ENCODE measurements at places on chromosomes 12 and 14.

DNA sequence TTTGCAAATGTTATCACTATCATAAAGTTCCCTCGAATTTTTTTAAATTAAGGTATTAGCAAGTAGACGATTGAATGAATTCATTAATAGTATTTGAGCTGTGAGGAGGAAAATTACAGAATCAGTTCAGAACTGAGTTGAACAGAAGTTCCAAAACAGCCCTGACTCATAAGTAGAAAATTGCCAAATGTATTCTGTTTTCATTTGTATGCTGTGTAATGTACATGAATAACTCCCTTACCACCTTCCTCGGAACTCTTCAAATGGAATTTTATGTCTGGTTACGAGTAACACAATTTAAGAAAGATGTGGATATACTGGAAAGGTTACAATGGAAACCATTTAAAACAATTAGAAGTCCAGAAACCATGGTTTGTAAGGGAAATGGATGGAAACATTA lies 283.3 kb upstream of the FAR2 start:
- no peak for DNase-seq

DNA sequence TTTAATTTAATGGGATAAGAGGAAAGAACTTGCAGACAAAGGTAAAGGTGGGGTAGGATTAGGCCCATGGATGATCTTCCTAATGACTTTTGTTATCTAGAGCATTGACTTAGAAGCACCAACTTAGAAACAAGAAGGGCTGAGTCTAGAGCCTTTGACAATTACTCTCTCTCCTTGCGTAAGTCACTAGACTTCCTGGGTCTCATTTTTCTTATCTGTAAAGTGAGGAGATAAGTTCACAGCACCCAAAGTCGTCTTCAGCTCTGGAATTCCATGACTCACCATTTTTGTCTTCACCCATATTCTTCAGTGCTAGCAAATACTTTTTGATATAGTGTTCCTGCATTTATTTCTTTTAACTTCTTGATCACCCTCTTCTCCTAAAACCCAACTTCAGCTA lies 75.7 kb downstream of the SSPN start:
- DNase-seq: no peak

DNA sequence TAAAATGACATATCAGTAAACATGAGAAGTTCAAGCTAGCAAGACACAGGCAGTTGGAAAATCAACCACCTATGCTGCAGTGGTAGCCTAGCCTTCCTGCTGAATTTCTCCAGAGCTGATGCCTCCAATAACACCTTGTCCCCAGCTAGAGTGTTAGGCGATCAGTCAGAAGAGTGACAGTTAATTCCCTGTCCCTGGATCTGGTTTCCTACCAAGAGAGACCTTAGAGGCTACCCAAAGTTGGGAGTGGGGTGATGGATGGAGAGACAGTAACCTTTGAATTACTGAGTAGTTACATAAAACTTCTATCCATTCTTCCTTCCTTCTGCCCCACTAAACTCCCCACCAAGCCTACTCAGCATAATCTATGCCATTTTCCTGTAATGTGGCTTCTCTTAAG lies 1.9 kb upstream of the ANO2 start:
- no peak for DNase-seq

GRCh38 chr12:1882405-1882804 lies 36.0 kb downstream of the CACNA2D4 start:
- DNase-seq: no peak

DNA sequence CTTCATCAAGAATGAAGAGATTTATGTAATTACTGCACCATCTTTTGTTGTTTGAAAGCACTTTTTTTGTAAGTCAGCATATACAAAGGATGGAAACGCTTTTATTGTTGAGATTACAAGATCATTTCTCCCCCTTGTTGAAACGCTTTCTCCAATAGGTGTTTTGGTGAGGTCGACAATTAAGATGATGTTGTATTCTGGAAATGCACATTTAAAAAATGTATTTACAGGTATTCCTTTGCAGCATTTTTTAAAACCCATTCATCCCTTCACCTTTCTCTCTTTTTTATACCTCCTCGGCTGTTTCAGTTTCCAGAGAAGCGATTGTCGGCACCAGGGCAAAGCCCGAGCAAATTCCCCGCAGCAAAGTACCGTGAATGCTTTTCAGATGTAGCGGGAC lies 499.9 kb downstream of the VRK1 start:
- DNase-seq: no peak

GRCh38 chr14:92922883-92923743 lies at the start of gene CHGA:
TSS of gene CHGA (plus strand) at chr14:92923150. CDS start at chr14:92923360, 210 bp downstream.
- no peak for DNase-seq

GRCh38 chr12:118327391-118327790 lies 45.3 kb downstream of the TAOK3 start:
- no peak for DNase-seq

DNA sequence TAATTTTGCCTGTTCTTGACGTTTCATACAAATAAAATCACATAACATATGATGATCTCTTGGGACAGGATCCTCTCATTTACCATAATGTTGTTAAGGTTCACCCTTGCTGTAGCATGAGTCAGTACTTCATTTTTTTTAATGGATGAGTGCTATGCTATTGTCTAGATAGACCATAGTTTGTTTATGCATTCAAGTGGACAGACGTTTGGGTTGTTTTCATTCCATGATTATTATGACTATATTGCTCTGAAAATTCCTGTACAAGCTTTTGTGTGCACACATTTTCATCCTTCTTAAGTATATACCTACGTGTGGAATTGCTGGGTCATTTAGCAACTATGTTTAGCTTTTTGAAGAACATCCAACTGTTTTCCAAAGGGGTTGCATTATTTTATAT lies 325.6 kb upstream of the TMEM132C start:
- DNase-seq: no peak

GRCh38 chr14:61244009-61244408 lies 37.1 kb downstream of the TMEM30B start:
- no peak for DNase-seq
